ENCODE measurements at places on chromosomes 3 and 15.

- no peak for DNase-seq
These were observed 2.2 kb downstream of the C15orf39 start for GRCh38 chr15:75203908-75204263.

DNA sequence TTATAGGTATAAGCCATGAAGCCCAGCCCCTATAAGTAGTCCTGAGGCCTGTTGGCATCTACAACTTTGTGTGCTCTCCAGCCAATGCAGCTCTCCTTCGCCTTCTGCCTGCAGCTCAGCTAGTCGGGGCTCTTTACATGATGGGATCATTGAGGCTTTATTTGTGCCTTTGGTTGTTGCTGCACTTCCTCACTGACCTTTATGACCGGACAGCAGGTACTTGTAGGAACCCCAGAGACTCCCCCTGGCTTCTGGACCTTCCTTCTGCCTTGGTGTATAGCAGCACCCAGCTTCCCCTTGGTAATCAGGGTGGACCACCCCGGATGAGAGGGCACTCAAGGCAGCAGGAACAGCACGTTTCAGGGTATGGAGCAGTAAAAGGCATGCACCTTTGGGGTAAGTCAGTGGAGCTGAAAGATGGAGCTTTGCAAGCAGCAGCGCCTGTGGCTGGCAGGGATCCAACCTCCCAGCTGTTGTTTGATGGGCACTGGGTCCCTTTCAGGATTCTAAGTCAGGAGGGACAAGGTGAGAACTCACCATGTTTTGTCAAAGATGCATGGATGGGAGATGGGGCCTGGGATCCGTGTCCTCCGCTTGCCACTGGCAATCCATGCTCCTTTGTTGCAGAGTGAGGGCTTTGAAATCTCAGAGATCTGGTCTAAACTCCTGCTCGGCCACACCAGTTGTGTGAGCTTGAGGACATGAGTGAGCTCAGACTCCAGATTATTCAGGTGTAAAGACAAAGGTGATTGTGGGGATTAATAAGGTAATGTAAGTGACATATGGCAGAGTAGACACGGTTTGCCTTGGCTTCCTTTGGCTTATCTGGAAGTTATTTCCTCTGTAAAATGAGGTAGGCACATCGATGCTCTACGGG lies 65.1 kb upstream of the KLF13 start:
- no peak for DNase-seq

DNA sequence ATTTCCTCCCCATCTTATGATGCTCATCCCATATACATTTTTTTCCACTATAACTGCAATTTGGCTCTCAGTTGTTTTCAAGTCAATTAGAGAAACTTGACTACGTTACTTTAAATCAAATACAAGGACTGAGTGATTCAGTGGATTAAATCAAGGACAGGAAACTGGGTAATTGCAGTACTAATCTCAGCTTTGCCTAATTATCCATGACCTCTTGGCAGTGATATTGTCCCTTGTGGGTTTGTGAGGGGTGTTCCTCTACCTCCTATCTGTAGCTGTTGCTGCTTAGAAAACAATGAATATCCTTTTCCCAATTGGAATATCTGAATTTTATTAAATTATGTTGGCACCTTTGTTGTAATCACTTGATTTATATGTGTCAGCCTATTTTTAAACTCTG lies 79.4 kb downstream of the ZPLD1 start:
- no peak for DNase-seq

DNA sequence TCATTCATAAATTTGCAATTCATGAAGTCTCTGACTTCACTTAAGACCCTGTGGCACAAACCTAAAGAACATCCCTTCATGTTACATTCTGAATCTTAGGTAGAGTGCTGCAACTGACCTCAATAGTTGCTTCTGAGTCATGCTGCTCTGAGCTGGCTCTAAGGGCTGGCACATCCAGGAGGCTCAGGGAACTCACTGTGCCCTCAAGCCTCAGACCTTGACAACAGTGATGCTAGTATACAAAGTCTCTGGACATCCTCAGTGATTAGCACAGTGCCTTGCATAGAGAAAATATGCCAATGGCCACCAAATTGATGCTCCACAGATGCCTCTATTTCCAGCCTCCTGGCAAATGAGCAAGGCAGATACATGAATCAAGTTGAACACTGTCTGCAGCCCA lies 740.9 kb upstream of the LMCD1 start:
- peak; percentile 2 for DNase-seq

DNA sequence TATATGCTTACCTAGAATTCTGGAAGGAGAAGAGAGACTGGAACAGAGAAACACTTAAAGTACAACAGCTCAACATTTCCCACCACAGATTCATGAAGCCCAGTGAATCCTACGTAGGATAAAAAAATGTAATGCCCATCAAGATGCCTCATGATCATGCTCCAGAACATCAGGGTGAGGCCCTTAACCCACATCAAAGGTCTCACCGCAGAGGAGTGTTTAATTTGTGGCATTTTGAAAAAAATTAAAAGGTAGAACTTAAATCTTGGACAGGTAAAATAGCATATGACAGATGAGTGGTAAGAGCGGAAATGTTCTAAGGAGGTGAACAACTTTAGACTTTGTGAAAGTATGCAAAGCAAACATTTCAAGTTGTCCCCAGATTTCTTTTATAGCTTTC lies 9.7 kb upstream of the SLC6A20 start:
- no peak for DNase-seq

- DNase-seq, result no peak
These were observed 234.3 kb upstream of the CCDC54 start for GRCh38 chr3:107142786-107143575.

- no peak for DNase-seq
These were observed 76.0 kb downstream of the ADCY5 start for GRCh38 chr3:123372686-123373473.

- DNase-seq, result peak; percentile 8
These were observed 20.6 kb downstream of the NCK1 start for GRCh38 chr3:136882571-136882970.

DNA sequence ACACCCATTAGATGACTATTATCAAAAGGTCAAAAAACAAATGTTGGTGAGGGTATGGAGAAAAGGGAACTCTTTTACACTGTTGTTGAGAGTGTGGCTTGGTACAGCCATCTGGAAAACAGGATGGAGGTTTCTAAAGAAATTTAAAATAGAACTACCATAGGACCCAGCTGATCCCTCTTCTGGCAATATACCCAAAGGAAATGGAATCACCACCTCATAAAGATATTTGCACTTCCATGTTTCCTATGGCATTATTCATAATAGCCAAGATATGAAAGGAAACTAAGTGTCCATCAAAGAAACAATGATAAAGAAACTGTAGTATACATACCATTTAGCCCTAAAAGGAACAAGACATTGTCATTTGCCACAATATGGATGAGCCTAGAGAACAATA lies 186.3 kb downstream of the SCAPER start:
- DNase-seq, result no peak

GRCh38 chr3:192675958-192676649 lies 51.2 kb downstream of the FGF12 start:
- DNase-seq, result no peak

GRCh38 chr3:63818282-63819150 lies 583 bp upstream of the C3orf49 start:
- peak; percentile 51 for DNase-seq

DNA sequence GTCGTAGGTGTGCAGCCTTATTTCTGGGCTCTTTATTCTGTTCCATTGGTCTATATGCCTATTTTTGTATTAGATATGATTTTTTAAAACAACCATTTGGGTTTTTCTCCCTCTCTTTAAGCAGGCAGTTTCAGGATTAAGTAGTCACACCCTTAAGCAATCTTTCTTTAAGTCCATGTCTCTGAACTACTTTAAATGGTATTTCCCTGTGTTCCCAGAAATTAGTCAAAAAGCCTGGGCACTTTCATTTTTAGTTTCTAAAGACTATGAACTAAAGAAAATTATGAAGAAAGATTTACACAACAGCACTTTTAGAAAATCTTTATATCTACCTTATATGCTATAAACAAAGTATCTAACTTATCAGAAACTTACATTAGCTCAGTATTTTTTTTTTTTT lies 110.3 kb downstream of the FAIM start:
- no peak for DNase-seq

GRCh38 chr3:45688194-45688881 lies 858 bp upstream of the SACM1L start:
- DNase-seq, result no peak

GRCh38 chr3:122890720-122891220 lies 95.9 kb downstream of the SLC49A4 start:
- no peak for DNase-seq

GRCh38 chr3:46702246-46703012 lies 1.2 kb downstream of the TMIE start:
- no peak for DNase-seq

GRCh38 chr3:52471371-52472238 lies 16.2 kb downstream of the NISCH start:
- DNase-seq, result peak; percentile 59

- no peak for DNase-seq
These were observed 228.3 kb upstream of the GBE1 start for GRCh38 chr3:81989758-81990157.

GRCh38 chr3:143511174-143511879 lies 336.9 kb downstream of the SLC9A9 start:
- no peak for DNase-seq

GRCh38 chr15:86164232-86164898 lies 84.7 kb downstream of the AGBL1 start:
- no peak for DNase-seq

DNA sequence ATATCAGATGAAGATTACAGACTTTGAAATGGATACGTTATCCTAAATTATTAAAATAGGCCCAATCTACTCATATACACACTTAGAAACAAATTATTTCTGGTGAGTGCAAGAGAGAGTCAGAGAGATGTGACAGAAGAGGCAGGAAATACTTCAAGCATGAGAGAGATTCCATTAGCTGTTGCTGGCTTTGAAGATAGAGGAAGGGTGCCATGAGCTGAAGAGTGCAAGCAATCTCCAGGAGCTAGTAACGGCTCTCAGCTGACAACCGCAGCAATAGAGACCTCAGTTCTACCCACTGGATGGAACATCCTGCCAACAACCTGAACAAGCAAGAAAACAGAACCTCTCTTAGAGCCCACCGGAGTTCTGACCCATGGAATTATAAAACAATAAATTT lies 270.7 kb upstream of the SLITRK3 start:
- DNase-seq, result no peak

GRCh38 chr3:48661501-48662144 lies 1.1 kb downstream of the CELSR3 start:
- DNase-seq, result peak; percentile 27

GRCh38 chr3:172129850-172130716 lies 90.7 kb downstream of the FNDC3B start:
- peak; percentile 100 for DNase-seq

- DNase-seq, result no peak
These were observed 36.4 kb downstream of the CFAP100 start for GRCh38 chr3:126431103-126431534.

DNA sequence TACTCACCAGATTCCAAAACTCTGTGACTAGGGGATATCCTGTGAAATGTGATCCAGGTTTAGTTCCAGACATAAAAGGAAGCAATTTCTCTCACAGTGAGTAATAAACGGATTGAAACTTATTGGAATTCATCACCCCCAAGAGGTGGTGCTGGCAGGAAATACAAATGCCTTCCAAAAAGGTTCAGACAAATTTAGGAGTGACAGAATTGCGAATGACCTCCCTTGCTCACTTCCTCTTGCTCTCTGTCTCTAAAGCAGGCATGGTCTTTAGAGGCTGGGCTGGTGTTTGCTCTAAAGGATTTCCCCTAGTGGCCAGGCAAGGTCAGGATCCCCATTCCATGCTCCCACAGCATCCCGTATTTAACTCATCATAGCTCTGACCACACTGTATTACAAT lies 449.4 kb upstream of the PPP2R3A start:
- DNase-seq, result peak; percentile 5

- DNase-seq, result no peak
These were observed 127.8 kb downstream of the EEFSEC start for GRCh38 chr3:128281056-128281455.

DNA sequence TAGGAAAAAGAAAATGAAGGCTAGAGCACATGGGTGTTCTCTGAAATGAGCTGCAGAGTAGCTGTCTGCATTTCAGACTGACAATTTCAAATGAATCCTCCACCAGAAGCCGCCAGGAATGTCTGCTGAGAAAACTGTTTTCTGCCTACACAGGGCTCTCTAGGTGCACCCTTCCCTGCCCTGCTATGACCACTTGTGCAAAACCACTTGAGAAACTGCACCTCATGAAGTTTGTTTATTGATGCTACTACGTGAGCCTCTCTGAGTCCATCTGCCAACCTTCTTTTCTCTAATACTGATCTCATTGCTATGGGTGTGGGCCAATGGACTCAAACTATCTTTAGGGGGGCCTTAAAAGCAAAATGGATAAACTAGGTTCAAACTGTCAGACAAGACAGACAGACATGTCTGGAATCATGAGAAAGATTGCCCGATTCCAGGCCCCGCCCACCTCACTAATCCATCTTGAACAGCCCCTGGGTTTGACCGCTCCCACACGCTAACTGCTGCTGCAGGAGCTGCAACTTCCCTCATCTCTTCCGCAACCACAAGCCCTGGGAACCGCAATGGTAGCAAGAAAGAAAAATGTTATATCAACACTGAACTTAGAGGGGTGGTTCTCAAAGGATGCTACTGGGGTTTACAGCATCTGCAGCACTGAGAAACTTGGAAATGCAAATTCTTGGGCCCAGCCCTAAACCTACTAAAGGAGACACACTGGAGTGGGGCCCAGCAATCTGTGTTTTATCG lies 9.0 kb upstream of the CD47 start:
- DNase-seq, result peak; percentile 69

- DNase-seq, result no peak
These were observed 861.6 kb downstream of the ROBO1 start for GRCh38 chr3:78906245-78906644.

DNA sequence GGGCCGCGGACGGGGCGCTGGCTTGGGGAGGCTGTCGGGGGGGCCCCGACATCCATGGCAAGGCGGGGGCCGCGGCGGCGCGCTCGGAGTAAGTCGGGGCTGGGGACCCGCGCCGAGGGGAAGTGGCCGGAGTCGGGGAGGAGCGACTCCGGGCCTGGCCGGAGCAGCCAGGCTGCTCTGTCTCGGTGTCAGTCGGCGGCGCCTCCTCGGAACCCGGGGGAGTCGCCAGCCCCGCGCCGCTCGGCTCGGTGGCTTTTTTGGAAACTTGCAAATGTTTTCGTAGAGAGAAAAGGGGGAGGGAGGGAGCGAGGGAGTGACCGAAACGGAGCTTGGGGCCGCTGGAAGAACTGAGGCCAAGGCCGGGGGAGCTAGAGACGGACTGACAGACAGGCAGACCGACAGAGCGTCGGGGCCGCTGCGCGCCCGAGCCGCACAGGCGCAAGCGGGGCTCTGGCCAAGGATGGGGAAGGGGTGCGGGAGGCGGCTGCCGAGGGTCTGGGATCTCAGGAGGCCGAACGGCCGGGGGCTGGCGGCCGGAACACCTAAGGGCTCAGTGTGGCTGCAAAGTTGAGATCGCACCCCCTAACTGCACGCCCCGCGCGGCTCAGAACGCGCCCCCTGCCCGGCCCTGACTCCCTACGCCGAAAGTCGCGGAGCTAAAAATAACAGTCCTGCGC lies 5.0 kb downstream of the PTH1R start:
- DNase-seq, result peak; percentile 17

- peak; percentile 95 for DNase-seq
These were observed 8.3 kb downstream of the LMCD1 start for GRCh38 chr3:8509961-8510360.

Data from amniotic epithelial cell (primary cell).